ENCODE measurements at places on chromosomes 7 and 10. TPM values are rescaled to one million over a fixed set of nuclear protein-coding genes. Genes with fewer than 3 reads are reported as not detected.

DNA sequence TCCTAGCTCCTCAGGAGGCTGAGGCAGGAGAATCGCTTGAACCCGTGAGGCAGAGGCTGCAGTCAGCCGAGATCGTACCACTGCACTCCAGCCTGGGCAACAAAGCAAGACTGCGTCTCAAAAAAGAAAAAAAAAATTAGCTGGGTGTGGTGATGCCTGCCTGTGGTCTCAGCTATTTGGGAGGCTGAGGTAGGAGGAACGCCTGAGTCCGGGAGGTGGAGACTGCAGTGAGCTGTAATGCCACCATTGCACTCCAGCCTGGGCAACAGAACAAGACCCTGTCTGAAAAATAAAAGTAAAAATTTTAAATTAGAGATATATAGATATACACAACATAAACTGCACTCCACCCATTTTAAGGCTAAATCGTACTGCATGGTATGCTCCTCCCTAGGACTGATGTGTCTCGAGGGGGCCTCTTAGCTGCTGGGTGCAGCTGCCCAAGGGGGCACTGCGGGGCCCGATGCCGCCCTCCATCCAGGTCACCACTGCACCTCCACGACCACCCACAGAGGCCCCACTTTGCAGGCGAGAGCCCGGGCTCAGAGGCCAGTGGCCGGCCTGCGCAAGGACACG is 40.9 kb upstream of the FOXK1 start:
- no peak for DNase-seq

GRCh38 chr10:16497911-16498310 is 23.8 kb downstream of the C1QL3 start:
- DNase-seq: peak; percentile 22

- DNase-seq: no peak
Measured at GRCh38 chr10:77604063-77604462, 33.5 kb downstream of the KCNMA1 start.

DNA sequence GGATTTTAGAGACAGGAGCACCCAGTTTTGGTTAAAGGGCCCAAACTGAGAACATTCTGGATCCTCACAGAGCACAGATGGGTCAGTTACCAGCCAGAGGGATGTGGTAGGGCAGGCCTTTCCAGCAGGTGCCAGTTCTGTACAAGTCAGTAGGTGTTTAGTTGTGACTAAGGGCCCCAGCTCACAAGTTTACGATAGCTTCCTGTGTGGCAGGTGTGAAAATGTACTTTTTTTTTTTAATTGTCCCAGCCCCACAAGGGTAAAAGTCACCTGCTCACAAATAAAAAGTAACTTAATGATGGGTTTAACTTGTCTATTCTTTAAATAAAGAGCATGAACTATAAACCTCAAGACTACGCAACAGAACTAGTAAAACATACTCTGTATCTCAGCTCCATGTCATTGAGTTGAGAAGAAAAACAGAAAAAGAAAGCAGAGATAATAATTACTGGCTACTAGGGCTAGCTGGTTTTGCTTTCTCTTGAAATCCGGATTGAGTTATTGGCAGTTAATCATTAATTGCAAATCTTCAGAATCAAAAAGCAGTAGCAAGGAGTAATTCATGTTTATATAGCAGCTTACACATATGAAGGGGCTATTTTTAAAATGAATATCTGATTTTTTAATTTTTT is 15.4 kb downstream of the NFE2L3 start:
- DNase-seq: no peak

GRCh38 chr10:118668228-118668952 is 72.9 kb upstream of the PRLHR start:
- DNase-seq: no peak

DNA sequence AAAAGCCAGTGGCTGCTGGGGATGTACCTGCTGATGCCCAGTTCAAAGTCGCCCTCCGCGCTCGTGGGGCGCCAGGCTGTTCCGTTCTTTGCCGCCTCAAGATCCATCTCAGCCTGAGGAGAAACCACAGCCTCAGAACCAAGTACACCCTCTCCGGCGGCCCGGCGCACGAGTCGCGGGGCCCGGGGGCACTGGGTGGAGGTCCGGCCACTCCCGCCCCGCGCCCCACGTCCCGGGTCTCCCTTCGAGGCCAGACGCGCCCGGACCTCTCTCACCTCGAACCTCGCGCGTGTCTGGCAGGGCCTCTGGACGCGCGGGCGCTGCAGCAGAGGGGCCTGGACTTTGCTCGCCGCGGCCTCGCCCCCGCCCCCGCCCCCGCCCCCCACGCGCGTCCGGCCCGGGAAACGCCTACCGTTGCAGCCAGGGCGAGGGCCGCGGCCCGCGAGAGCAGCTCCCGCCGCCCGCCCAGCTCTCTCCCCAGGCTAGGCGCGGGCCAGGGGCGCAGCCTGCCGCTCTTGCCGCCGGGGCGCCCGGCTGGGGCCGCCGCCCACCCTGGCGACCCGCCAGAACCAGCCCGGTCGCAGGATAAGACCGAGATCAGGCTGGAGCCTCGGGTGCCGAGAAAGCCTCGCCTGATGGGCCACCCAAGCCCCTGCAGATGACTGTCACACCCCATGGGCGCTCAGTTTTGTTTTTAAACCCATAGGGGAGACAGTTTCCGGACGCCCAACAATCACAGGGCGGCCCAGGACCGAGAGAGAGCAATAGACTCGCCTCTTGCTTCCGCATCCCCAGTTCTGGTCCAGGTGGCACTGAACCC is at the start of gene ABCB4:
Gene ABCB4 (minus strand): TSS at position 322 of the 820 bp plus-strand sequence. CDS start 215 bp downstream, at position 107.
- no peak for DNase-seq

- no peak for DNase-seq
Measured at GRCh38 chr10:98417973-98418664, 3.1 kb upstream of the PYROXD2 start.

The IL6 gene
- total RNA-seq: 0.53 TPM

GRCh38 chr7:111240371-111240770 is 149.4 kb downstream of the LRRN3 start:
- no peak for DNase-seq

GRCh38 chr10:29622382-29622922 is 12.3 kb downstream of the SVIL start:
- no peak for DNase-seq

The TRIM73 gene
- total RNA-seq: 0.38 TPM

The SEMA3A gene
- 60.3 TPM for total RNA-seq

DNA sequence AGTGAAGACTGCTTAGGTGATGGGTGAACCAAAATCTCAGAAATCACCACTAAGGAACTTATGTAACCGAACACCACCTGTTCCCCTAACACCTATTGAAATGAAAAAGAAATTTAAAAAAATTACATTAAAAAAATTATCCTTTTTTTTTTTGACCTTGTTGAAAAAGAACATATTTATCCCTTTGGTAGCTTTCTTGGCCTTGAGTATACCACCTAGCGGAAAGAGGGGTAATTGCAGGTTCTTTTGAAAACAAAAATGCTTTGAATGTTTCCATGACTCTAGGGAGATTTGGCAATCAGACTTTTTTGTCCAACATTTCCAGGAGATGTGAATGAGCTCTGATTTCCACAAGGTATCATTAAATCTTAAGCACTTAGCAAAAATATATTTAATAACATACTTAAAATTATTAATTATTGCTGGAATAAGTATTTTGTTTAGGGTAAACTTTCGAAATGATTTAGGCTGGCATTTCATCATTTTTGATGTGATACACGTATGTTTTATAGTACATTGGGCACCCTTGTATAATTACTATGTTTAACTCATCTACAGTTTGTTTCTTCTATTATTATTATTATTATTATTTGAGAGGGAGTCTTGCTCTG is 47.0 kb upstream of the ELMO1 start:
- DNase-seq: peak; percentile 35

GRCh38 chr7:43406961-43407360 is 175.9 kb upstream of the STK17A start:
- no peak for DNase-seq

The WNT8B gene
- not detected for total RNA-seq

The APBB1IP gene
- not detected for total RNA-seq

The SEPHS1 gene
- 22.9 TPM for total RNA-seq

GRCh38 chr7:7125963-7126362 is 56.4 kb upstream of the C1GALT1 start:
- no peak for DNase-seq

The FAM241B gene
- total RNA-seq: 4.6 TPM

DNA sequence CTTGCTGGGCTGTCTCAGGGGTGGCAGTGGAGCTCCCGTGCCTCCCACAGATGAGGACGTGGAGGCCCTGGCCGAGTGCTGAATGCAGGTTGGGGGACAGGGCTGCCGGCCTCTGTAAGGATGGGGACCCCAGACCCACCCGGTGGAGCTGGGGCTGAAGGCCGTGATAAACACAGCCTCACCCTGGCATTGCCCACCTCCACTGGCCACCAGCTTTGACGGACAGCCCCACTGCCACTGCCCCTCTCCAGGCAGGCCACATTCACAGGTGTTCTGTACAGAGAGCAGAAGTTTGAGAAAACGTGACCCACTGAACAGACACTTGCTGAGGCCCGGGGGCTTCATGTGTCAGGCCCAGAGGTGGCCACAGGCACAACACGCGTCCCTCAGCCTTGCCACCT is 126.2 kb downstream of the LHPP start:
- DNase-seq: no peak

GRCh38 chr10:132685101-132685891 is 100.7 kb downstream of the NKX6-2 start:
- DNase-seq: peak; percentile 75

DNA sequence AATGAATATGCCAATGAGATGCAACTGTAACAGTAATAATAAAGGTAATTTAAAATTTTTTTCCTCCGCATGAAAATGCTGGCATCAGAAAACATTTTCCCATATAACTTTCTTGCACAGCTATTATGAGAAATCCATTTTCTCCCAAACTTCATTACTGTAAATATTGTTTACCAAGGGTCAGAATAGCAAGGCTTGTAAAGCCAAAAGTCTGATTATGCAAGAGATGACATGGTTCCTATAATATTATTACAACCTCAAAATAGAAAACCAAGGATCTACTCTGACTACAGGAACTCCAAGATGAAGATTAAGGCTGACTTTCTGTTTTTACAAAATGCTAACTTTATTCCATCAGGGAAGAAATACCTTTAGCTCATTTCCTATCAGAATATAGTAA is 162.7 kb upstream of the CDK1 start:
- no peak for DNase-seq

The CTAGE4 gene
- 2.2 TPM for total RNA-seq

DNA sequence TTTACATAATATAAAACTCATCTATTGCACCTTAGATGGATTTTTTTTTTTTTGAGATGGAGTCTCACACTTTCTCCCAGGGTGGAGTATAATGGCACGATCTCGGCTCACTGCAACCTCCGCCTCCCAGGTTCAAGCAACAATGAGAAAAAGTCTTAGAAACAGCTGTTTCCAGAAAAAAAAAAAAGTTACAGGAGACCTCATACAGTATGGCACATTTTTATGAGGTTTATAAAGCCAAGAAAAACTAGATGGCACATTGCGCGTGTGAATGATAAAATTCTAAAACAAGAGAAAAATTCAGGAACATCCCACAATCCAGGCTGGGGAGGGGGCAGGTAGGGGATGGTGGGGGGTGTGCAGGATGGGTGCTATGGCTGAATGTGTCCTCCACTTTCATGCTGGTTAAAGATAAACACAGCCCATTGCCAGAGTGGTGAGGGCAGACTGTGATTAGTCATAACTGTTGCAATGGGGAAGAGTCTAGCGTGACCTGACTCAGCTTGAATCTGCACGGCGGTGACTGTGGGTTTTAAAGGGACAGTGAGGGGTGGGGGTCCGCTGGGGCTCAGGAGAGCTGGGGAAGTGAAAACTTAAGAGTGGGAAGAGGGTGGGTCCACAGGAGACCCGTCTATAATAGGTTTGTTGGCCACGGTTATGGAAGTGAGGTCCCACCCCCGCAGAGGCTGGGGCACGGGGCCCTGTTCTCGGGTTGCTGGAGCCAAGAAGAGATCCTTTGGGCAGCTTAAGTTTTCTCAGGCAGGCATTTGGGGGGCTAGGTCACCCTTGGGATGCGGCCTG is 11.9 kb upstream of the LRRC27 start:
- peak; percentile 84 for DNase-seq
